ENCODE measurements at places on chromosomes 16 and 17. TPM values are rescaled to one million over a fixed set of nuclear protein-coding genes. Genes with fewer than 3 reads are reported as not detected.

Gene RGS11
- 2.9 TPM for total RNA-seq

DNA sequence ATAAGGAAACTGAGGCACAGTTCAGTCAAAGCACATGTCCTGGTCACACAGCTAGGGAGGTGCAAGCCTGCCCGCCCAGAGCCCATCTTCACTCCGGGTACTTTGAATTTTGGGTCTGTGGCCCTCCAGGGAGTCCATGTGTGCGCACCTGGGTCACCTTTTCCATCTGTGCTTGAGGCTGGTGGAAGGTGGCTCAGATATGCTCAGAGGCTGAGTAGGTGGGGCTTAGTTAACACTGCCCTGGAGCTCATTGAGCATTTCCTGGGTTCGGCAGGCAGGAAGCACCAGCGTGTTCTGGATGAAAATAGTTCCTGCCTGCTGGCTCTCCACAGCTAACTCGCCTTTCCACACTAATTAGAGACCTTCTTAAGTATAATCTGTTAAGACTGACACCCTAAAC lies 19.2 kb downstream of the FAM234A start:
- DNase-seq, result peak; percentile 56

Gene SOX15
- 1.0 TPM for total RNA-seq

Gene ATP1B2
- total RNA-seq, result 1.4 TPM

- no peak for DNase-seq
These were observed 11.2 kb downstream of the TADA2A start for GRCh38 chr17:37417852-37418251.

Gene ANKRD40CL
- 54.5 TPM for total RNA-seq

Gene IL34
- total RNA-seq, result 1.1 TPM

DNA sequence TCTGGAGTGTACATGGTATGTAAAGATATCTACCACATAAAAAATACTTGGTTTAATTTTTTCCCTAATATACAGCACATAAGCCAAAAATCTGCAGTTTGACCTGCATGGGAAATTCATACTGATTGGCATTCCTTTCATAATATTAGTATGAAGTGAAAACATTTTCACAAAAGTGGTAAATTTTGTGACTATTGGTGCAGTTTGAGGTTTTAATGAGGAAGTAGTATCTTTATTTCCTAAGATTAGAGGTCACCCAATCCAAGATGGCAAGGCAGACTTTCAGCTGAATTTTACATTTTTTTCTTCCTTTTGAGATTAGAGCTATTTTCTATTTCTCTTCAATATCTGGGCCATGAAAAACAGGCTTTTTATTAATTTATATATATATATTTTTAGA lies 21.2 kb downstream of the METTL9 start:
- no peak for DNase-seq

- no peak for DNase-seq
These were observed 14.6 kb downstream of the CACNA1H start for GRCh38 chr16:1167276-1168107.

DNA sequence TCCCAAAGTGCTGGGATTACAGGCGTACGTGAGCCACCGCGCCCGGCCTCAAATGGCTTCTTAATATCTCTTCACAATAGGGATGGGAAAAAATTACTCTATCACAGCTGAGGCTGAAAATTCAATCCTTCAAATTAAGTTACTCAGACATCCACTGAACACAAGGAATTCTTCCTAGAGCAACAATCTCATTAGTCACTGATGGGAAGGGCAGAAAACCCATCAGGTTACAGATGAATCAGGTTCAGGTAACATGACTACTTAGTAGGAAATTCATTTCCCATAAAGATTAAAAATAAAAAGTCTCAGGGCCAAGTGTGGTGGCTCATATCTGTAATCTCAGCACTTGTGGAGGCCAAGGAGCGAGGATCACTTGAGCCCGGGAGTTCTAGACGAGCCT lies 42.5 kb upstream of the ABR start:
- no peak for DNase-seq

DNA sequence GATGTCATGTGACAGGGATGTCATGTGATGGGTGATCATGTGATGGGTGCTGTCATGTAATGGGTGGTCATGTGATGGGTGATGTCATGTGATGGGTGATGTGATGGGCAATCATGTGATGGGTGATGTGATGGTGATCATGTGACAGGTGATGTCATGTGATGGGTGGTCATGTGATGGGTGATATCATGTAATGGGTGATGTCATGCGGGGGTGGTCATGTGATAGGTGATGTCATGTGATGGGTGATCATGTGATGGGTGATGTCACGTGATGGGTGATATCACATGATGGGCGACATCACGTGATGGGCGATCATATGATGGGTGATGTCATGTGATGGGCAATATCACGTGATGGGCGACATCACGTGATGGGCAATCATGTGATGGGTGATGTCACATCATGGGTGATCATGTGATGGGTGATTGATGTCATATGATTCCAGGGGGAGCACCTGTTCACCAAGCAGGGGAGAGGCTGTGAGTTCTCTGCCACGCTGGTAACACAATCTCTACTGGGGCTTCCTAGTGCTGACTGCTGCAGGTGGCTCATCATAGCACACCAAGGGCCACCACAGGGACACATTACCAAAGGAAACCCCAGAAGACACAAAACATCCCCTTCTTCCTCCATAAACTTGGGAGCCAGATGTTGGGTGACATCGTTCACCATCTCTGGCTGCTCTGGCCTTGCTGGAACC lies 16.5 kb downstream of the CD300LB start:
- no peak for DNase-seq

GRCh38 chr17:61233991-61234750 lies 165.5 kb upstream of the TBX2 start:
- no peak for DNase-seq

Gene PLEKHG4
- 14.7 TPM for total RNA-seq

Gene MYL11
- total RNA-seq, result 1.1 TPM

GRCh38 chr16:80120899-80121521 lies 419.8 kb upstream of the DYNLRB2 start:
- DNase-seq, result no peak

- DNase-seq, result no peak
These were observed 4.7 kb upstream of the FSCN2 start for GRCh38 chr17:81523402-81524038.

DNA sequence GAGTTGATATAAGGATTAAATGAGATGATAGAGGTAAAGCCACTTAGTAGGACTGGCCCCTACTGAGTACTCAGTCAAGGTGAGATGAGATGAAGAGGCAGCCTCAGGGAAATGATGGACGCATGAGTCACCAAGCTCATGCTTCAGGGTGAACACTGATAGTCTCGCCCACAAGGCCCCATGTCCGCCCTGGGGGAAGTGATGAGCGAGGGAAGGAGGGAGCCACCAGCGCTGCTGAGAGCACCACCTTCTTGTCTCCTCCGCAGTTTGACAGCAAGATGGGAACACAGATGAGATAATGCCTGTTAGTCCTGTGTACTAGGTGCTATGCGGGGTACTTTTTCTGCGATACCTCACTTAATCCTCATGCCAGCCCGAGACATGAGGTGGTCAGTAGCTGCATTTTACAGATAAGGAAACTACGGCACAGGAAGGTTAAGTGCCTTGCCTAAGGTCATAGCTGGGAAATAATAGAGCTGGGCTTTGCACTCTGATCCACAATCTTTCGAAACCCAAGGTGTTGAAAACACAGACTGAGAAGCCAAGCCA lies 383.0 kb downstream of the CPPED1 start:
- no peak for DNase-seq

Gene PLXDC1
- total RNA-seq, result 0.54 TPM

DNA sequence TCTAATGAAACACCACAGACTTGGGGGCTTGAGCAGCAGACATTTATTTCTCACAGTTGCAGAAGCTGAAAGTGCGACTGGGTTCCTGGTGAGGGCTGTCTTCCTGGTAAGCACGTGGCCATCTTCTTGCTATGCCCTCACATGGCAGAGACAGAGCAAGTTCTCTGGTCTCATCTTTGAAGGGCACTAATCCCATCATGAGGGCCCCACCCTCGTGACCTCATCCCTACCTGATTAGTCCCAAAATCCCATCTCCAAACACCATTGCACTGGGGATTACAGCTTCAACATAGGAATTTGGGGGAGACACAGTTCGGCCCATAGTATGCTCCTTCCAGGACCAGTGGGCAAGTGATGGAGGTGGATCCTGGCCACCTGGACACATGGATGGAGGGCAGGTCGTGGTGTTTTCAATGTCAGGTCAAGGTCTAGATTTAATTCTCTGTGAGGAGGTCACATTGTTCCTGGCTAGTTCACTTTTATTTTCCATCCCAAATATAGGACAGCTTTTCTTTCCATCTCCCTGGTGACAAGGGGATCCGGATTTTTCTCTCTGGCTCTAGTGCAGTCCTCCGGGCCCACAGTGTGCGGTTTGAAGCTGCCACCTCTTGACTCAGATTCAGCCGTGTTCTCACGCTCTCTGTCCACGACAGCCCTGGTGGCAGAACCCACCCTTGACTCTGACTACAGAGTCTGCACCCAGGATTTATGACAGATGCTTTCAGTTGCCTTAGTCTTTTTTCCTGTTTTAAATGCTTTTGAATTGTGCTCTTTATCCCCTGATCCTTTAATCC lies 160.5 kb upstream of the NOL11 start:
- no peak for DNase-seq

Gene ENPP7
- total RNA-seq, result not detected

GRCh38 chr16:8892101-8892575 lies 10.0 kb downstream of the LITAFD start:
- DNase-seq, result no peak

- no peak for DNase-seq
These were observed 64.3 kb downstream of the ZNF778 start for GRCh38 chr16:89281829-89282228.

DNA sequence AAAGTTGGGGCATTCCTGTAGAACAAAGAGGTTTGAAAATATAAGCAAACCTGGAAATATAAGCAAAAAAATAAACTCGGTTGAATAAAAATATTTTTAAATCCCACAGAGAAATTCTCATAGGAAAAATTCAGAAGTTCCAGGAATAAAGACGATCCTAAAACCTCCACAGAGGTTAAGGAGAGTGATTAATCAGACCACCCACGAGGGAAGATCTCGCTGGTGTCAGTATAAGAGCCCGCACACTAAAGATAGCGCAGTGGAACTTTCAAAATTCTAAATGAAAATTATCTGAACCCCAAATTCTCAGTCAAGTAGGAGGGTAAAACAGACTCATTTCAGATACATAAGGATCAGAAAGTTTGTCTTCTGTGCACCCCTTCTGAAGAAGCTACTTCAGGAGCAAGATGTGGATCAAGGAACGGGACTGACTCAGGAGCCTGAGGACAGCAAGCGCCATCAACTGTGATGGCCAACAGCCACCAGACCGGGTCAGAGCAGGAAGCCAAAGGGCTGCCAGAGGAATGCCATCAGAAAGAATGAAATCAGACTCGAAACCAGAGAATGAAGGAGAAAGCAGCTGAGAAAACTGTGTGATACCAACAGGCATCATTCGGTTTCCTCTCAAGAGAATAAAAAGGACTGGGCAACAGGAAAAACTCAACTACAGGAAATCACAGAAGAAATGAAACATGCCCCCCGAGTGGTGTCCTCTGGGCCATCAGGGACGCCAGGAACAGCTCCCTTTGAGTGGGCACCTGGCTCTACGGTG lies 66.9 kb downstream of the CYTH1 start:
- DNase-seq, result no peak

Gene SHISA6
- total RNA-seq, result 0.59 TPM

Gene KRTAP9-7
- total RNA-seq, result not detected

DNA sequence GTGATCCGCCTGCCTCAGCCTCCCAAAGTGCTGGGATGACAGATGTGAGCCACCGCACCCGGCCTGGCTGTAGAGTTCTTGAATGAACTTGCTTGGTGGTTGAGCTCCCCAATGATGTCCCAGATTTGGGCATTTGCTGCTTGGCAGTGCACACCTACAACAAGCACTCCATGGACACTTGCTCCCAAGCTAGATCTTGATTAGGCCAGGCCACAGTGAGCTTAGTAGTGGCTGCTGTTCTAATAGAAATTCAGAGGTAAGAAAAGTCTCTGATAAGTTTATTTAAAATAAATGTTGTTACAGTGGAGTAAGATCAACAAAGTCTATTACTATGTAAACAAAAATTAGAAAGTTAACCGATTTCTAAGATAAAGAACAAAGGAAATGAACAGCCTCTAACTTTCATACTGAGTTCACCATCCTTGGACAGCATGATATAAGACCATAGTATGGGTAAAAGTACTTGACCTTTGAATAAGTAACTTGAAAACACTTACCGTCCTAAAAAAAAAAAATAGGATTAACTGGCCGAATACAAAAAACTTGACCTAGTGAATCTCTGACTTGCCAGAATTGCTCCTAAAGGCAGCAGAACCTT lies 951 bp downstream of the TMED6 start:
- DNase-seq, result no peak

- no peak for DNase-seq
These were observed 432.4 kb upstream of the PMFBP1 start for GRCh38 chr16:72604375-72604774.

GRCh38 chr17:7823581-7824001 lies 10.4 kb upstream of the KDM6B start:
- DNase-seq, result no peak

Gene CD68
- total RNA-seq, result 37.7 TPM

Gene PERCC1
- 0.27 TPM for total RNA-seq

Gene EFCAB13
- total RNA-seq, result 3.2 TPM

Gene C1QTNF8
- not detected for total RNA-seq

Gene COIL
- total RNA-seq, result 14.8 TPM

DNA sequence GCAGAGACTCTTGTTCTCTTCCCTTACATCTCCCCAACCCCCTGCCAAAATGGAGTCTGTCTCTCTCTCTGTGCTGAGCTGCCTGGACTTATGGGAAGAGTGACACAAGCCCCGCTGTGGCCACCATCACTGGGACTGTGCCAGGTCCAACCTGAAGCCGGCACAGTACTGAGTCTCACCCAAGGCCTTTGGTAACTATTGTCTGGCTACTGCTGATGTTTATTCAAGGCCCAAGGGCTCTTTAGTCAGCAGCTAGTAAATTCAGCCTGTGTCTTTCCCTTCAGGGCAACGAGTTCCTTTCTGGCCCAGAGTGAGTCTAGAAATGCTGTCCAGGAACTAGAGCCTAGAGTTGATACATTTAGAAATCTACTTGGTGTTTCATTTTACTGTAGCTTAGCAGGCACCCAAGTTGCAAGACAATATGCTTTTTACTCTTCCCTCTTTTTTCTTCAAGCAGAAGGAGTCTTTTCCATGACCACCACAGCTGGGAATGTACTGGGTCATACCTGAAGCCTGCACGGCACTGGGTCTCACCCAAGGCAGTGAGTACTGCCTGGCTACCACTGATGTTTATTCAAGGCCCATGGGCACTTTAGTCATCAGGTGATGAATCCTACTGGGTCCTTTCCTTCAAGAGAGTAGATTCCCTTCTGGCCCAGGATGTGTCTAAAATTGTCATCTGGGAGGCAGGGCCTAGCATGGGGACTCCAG lies 17.7 kb downstream of the EFCAB5 start:
- no peak for DNase-seq

DNA sequence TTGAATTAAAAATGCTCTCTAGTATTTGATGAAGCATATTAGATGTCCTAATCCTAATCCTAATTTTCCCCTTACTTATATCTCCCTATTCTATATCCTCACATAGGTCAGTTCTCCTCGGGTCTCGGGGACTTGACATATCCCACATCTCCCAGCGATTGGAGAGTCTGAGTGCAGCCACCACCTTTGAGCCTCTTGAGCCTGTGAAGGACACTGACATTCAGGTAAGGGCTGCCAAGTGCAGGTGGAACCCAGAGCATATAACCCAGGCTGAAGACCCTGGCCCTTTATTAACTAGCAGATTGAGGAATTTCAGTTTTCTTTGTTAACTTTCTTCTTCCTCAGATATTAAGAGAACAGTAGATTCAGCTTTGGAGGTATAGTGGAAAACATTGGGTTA lies 28.5 kb downstream of the NUP93 start:
- no peak for DNase-seq

GRCh38 chr16:49467540-49468372 lies 94.2 kb downstream of the C16orf78 start:
- peak; percentile 9 for DNase-seq

GRCh38 chr17:39702901-39703893 lies 3.3 kb downstream of the ERBB2 start:
- DNase-seq, result no peak
